ENCODE measurements at places on chromosomes 12 and 14.

DNA sequence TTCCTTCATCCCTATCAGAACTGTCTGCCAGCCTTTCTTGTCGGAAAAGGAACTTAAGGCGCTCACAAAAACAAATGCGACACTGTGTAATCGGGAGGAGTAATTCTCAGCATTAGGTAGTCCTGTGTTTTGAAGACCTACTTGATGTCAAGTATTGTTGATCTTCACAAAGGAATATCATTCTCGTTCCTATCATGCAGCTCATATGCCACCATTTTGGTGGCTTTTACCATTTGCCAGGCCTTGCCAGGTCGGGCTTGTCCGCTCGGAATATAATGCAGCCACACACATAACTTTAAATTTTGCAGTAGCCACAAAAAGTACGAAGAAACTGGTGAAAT is 903 bp upstream of the PPP4R3A start:
- no peak for DNase-seq

- DNase-seq, result no peak
Observed at GRCh38 chr12:50398931-50399330, 1.8 kb upstream of the LARP4 start.

DNA sequence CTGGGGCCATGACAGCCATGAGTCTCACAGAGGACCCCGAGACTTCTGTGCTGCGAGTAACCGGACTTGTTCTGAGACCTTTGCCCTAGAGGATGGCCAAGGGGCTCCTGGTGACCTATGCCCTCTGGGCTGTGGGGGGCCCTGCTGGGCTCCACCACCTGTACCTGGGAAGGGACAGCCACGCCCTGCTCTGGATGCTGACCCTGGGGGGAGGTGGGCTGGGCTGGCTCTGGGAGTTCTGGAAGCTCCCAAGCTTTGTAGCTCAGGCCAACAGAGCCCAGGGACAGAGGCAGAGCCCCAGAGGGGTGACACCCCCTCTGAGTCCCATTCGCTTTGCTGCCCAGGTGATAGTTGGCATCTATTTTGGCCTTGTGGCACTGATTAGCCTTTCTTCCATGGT is 2.1 kb downstream of the DNAJC22 start:
- no peak for DNase-seq

- no peak for DNase-seq
Observed at GRCh38 chr14:66638689-66639088, 130.7 kb downstream of the GPHN start.

DNA sequence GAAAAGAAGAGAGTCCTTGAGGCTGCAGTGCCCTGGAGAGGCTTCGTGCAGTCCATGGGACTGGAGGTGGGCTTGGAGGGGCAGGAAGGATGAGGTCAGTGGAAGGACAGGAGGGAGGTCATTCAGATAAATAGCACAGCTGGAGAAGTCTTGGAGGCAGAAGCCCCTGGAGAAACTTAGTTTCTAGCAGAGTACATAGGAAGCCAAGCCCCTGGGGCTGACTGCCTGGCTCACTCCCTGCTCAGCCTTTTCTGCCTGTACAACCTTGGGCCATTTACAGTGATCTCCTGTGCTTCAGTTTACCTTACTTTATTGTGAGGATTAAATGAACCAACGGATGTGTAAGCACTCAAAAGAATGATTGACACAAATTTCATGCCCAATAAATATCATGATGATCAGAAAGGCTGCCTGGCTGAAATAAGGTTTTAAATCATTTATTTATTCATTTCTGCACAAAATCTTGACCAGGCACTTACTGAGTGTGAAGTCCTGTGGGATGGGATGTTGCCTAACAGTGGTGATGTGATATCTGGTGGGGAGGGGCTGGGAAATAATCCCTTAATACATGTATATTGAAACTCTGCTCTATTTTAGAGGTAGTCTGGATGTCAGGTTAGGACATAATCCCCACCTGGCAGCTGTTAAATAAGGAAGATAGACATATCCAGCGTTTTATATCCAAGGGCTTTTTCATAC is 54.3 kb downstream of the PLEKHG7 start:
- no peak for DNase-seq

- no peak for DNase-seq
Observed at GRCh38 chr12:104280111-104280510, 23.4 kb upstream of the EID3 start.

GRCh38 chr12:112506513-112507166 is 87.9 kb downstream of the PTPN11 start:
- no peak for DNase-seq

GRCh38 chr14:89303456-89304435 is 113.3 kb downstream of the FOXN3 start:
- DNase-seq, result peak; percentile 82

GRCh38 chr14:57486767-57487379 is 6.8 kb downstream of the CCDC198 start:
- DNase-seq, result no peak

- no peak for DNase-seq
Observed at GRCh38 chr12:130431176-130431575, 93.5 kb downstream of the PIWIL1 start.

DNA sequence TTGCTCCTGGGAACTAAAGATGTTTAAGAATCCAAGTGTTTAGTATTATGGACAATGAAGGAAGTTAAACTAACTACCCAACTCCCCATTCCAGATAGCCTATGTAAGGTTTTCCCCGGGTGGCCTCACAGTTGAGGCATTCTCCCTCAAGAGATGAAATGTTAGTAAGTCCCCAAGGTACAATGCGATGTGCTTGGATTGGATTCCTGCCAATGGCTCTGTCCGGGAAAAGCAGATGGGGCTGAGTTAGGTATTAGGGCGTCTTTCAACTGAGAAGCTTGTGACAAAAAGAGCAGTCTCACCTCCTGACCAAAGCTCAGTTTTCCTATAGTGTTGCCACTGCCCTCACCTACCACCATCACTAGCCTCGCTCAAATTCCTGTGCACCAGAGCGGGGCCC is 64.8 kb upstream of the E2F7 start:
- DNase-seq, result no peak

- no peak for DNase-seq
Observed at GRCh38 chr12:1811281-1811947, 9.0 kb upstream of the LRTM2 start.

DNA sequence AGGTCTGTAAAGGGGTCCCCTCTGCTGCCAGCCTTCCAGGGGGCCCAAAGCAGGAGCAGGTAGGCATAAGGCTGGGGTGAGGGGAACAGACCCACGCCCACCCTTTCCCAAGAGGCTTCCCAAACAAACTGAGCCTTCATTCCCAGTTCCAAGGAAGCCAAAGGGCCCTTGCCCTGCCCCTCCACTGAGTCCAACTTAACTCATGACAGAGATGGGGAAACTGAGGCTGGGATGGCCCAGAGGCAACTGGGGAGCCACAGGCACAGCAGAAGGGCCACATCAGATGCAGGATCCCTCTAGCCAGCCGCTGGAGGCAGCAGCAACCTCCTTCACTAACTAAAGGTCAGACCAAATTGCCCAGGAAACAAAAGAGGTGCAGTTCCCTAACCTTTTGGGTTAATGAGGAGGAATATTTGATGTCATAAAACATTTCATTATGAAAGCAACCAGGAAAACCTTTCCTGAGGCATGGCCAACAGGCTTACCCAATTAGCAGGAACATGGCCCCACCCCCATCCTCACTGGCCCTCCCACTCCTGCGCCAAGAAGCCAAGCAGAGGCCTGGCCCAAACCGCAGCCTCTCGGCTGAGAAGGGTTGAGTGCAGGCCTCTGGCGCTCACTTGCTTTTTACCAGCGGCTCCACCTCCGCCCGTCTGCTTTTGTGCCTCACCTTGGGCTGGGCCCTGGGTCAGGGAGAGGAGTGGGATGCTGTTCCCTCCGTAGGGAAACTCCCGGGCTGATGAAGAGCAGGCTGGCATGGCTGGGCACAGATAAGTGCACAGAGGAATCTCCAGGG is 293.5 kb upstream of the RTL1 start:
- DNase-seq, result no peak

DNA sequence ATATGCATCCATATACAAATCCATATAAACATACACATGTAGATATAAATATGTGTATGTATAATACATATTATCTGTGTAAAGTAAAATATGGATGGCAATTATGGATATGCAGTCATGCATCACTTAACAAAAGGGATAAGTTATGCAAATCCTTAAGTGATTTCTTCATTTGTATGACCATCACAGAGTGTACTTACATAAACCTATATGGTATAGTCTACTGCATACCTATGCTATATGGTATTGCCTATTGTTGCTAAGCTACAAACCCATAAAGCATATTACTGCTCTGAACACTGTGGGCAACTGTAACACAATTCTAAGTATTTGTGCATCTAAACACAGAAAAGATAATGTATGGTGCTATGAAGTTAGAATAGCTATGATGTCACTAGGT is 227.2 kb downstream of the SLC6A15 start:
- DNase-seq, result no peak

- DNase-seq, result no peak
Observed at GRCh38 chr14:59265808-59266207, 77.3 kb downstream of the DAAM1 start.

DNA sequence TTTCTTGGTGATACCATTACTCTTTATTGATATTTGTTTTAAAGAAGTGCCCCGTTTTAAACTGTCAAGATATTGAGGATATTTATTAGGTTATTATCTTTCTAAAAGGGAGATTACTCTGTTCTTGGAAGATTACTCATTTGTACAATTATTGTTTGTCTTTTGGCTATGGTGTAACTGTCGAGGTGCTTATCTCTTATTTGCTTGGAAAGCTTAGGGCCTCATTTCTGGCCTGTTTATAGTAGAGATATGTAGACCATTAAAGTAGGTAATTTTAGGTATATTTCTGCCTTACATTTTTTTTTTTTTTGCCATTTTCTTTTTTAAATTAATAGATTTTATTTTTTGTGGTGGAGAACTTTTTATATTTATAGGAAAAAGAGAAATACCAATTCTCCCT is 74.2 kb downstream of the KTN1 start:
- DNase-seq, result no peak

DNA sequence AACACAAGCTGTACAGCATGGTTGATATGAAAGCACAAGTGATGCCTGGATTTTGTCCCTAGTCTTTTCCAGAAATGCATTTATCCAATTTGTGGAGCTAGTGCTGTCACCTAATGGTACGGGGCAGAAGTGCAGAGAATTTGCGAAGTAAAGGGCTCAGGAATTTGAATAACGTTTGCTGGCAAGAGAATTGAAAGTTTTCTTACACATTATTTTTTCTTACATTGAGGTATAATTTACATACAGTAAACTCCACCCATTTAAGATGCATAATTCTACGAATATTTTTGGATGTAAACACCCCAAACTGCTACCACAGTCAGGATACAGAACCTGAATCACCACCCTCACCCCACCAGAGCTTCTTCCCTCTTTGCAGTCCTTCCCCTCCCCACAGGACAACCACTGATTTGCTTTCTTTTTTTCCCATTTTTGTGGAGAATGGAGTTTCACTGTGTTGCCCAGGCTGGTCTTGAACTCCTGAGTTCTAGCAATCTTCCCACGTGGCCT is 3.5 kb downstream of the AICDA start:
- DNase-seq, result no peak

GRCh38 chr12:109760031-109760929 is 46.7 kb downstream of the FAM222A start:
- DNase-seq, result no peak

DNA sequence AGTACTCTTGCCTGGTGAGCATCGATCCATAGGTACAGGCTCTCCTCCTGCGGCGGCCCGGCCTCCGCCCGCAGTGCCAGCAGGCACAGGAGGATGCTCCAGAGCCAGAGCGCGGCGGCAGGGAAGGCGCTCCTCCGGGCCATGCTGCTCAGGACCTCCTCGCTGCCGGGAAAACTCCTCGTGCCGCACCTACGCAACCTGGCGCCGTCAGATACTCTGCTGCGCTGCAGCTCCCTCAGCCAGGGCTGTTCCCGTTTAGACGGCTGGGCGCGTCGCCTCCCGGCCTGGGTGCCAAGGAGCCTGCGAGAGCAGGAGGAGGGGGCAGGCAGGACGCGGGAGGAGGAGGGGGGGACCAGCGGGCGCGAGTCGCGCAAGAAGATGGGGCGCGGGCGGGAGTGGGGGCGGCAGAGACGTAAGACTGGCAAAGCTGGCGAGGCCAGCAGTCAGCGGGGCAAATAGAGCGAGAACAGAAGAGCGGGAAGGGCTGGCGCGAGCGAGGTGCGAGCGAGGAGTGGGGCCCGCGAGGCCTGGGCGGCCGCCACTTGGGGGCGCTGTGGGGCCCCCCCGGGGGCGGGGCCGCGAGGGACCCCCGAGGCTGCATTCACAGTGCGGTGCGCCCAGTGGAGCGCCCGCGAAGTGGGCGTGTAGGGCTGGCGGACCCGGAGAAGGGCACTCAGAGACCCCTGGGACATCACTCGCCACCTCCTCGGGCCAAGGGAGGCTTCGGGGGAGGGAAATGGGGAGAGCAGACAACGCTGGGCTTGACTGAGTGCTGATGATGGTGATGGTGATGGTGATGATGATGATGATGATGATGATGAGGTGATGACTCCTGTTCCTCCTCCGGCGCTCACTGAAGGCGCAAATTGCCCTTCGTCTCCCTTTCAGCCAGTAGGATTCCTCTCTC is at the start of gene WIF1:
WIF1 (minus strand) TSS at position 257 of the 907 bp plus-strand sequence; CDS start at position 143, 114 bp downstream.
- peak; percentile 13 for DNase-seq

DNA sequence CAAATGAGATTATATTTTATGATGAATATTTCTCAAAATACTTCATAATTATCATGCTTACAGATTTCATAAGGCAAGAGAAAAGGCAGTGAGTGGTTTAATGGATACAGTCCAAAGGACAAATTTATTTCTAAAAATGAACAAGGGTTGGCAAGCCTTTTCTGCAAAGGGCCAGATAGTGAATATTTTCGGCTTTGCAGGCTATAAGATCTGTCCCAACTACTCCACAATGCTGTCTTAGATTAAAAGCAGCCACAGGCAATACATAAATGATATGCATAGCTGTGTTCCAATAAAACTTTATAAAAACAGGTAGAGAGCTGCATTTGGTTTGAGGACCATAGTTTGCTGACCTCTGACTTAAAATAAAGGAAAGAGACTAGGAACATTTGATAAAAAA is 42.9 kb upstream of the STK38L start:
- no peak for DNase-seq
